ENCODE measurements at places on chromosomes 2 and 18. TPM values are rescaled to one million over a fixed set of nuclear protein-coding genes. Genes with fewer than 3 reads are reported as not detected.

Gene UGT1A9
- total RNA-seq = not detected

DNA sequence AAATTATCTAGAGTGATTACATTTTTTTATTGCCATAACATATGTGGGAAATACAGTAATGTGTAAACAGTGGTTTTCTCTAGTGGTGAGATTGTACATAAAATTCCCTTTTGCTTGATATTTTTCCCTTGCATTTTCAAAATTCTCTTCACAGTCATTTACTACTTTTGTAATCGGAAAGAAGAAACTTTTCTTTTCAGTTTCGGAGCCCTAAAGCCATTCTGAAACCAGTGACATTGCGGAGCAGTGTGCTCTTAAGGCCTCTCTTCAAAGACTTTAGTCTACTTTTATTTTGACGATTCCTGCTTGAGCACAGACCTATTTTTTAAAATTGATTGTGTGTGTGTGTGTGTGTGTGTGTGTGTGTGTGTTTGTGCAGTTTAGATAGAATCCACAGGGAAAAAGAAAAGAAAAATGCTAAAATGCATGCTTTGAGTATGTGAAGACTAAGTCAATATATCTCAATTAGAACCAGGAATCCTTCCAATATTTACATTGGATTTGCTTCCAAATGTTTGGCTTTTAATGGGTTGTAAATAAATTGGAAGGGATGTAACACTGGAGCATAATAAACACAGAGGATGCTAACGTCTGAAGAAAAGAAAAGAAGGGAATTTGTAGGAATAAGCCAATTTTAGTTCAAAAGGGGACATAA lies 357.4 kb downstream of the RND3 start:
- DNase-seq = no peak

DNA sequence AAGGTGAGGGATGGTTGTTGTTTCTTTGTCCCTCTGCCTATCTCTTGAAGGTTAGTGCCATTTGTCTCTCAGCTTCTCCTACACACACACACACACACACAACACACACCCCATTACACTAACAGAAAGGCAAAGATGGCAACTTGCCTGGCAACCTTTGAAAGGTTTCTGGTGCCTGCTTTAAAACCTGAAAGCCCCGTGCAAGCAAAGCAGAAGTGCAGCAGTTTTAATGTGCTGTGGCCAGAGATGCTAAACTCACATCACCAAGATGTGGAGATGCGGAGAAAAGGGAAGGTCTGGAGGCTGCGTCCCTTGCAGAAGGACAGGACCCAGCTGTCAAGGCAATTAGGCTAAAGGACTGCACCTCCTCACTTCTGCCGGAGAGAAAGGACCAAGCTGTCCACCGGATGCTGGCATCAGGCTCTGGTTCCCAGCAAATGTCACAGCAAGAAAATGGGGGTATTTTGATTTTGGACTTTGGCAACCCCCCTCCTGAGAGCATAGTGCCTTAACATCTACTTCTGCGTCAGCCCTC lies 196.4 kb downstream of the ARL4C start:
- no peak for DNase-seq

DNA sequence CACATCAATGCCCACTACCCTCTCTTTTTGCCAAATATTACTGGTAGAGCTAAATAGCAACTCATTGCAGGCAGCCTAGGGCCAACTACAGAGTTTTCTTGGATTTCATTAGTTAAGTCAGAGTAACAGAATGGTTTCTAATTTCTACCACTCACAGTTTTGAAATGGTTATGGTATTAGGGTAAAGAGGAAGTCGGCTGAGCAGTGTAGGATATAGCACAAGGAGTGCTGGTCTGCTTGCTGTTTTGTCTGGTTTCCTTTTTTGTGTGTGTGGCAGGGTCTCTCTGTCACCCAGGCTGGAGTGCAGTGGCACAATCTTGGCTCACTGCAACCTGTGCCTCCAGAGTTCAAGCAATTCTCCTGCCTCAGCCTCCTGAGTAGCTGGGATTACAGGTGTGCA lies 289.2 kb upstream of the CCDC68 start:
- DNase-seq = no peak

GRCh38 chr2:11598228-11598731 lies 64.4 kb downstream of the GREB1 start:
- peak; percentile 20 for DNase-seq

- DNase-seq = no peak
Measured at GRCh38 chr2:179207047-179207446, 57.6 kb downstream of the SESTD1 start.

- no peak for DNase-seq
Measured at GRCh38 chr18:32373505-32373904, 97.2 kb downstream of the GAREM1 start.

All from HT1080 (cell line).